ENCODE measurements at places on chromosomes 2 and 18. TPM values are rescaled to one million over a fixed set of nuclear protein-coding genes. Genes with fewer than 3 reads are reported as not detected.

The MC2R gene
- not detected for total RNA-seq

The ITPRIPL1 gene
- 3.9 TPM for total RNA-seq

- no peaks in the 10 kb centered on the region for H3K36me3 ChIP-seq
- no peak overlapping the region for H3K4me3 ChIP-seq
- no peaks in the 10 kb centered on the region for H3K4me1 ChIP-seq
- DNase-seq, result no peak
Observed at GRCh38 chr18:10226971-10227370, 227.5 kb upstream of the APCDD1 start.

DNA sequence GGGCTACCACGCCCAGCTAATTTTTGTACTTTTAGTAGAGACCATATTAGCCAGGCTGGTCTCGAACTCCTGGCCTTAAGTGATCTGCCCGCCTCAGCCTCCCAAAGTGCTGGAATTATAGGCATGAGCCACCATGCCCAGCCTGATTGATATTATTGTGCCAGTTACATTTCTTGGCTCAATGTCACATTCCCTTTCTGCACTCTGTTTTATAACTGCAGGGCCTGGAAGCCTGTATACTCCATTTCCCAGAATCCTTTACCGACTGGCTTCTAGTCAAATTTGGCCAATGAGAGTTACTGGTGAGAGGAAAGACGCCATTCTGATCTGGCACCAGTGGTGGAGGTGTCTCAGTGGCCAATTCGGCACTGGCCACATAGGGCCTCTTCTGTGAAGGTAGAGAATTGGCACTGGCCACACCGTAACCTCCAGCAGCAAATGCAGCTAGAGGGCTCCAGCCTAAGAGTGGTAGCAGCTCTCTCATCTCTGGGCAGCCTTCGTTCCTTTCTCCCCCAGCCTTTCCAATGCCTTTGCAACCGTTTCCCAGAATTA lies 16.9 kb upstream of the CFAP36 start:
- no peaks in the 10 kb centered on the region for H3K36me3 ChIP-seq
- no peak overlapping the region for H3K27ac ChIP-seq
- DNase-seq, result no peak
- no peak overlapping the region for H3K4me3 ChIP-seq
- no peaks in the 10 kb centered on the region for H3K27me3 ChIP-seq

DNA sequence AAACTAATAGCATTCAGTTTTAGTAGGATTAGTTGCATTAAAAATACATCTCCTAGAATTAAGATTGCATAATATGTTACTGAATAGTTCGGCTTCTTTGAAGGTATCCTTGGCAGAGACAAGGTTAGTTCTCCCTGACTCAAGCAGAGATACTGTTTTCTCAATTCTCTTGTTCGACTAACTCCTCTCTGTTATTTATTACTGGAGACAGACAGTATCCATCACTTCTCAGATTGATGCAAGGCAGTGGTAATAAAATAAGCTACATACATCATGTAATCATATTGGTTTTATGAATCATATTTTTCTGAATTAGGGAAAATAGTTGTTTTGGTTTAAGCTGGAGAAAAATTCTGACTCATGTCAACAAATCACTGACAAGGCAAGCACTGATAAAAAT lies 134.8 kb downstream of the SLC8A1 start:
- H3K4me1 ChIP-seq, result no peaks in the 10 kb centered on the region
- DNase-seq, result no peak

DNA sequence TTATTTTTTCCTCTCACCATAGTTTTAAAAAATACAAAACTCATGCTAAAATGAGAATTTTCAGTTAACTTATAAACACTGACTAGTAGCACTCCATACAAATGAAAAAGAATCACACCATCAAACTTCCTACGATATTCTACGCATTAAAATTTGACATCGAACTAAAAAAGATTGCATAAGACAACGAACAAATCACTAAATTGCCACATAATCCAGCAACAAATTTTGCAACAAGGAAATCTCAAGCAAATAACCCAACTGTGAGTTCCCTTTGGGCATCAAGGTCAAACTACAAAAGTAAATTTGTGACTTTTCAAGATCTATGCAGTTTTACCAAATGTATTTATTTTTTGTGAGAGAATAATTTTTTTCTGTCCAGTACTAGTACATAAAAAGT lies 1.5 kb downstream of the MAP3K2 start:
- no peak for DNase-seq
- H3K4me1 ChIP-seq, result peaks cover 23% of the 10 kb centered on the region
- H3K27ac ChIP-seq, result peak overlapping the region; percentile 98
- no peaks in the 10 kb centered on the region for H3K36me3 ChIP-seq
- H3K4me3 ChIP-seq, result no peak overlapping the region
- no peaks in the 10 kb centered on the region for H3K27me3 ChIP-seq

DNA sequence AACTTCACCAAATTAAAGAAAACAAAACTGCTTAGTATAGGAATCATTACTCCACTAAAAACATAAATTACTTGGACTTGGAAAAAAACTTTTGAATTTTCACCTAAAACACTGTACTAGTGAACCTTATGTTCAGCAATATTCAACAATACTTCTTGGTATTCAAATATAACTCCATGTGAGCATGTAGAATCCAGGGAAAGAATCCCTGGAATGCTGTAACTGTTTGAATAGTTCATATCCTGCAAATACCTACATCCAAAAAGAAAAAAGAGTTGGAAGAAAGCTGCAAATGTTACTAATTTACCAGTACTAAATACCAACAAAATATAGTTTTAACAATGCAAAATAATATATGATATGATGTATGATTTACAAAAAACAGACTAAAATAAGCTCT lies 65.4 kb downstream of the IKZF2 start:
- no peaks in the 10 kb centered on the region for H3K36me3 ChIP-seq
- DNase-seq, result no peak
- H3K4me1 ChIP-seq, result no peaks in the 10 kb centered on the region
- no peaks in the 10 kb centered on the region for H3K27me3 ChIP-seq
- H3K4me3 ChIP-seq, result no peak overlapping the region
- H3K27ac ChIP-seq, result no peak overlapping the region
